Thyroid gland (tissue), 4 donors: ENCODE measurements at places on chromosomes 5 and 9. TPM values are rescaled to one million over a fixed set of nuclear protein-coding genes. Genes with fewer than 3 reads are reported as not detected.

GRCh38 chr9:113005777-113006176 is 6.2 kb downstream of the ZNF883 start:
- H3K27me3 ChIP-seq: no peaks in the 10 kb centered on the region
- no peak overlapping the region for H3K27ac ChIP-seq
- H3K36me3 ChIP-seq: no peaks in the 10 kb centered on the region
- H3K4me1 ChIP-seq: no peaks in the 10 kb centered on the region
- no peak for DNase-seq
- no peak overlapping the region for H3K4me3 ChIP-seq

DNA sequence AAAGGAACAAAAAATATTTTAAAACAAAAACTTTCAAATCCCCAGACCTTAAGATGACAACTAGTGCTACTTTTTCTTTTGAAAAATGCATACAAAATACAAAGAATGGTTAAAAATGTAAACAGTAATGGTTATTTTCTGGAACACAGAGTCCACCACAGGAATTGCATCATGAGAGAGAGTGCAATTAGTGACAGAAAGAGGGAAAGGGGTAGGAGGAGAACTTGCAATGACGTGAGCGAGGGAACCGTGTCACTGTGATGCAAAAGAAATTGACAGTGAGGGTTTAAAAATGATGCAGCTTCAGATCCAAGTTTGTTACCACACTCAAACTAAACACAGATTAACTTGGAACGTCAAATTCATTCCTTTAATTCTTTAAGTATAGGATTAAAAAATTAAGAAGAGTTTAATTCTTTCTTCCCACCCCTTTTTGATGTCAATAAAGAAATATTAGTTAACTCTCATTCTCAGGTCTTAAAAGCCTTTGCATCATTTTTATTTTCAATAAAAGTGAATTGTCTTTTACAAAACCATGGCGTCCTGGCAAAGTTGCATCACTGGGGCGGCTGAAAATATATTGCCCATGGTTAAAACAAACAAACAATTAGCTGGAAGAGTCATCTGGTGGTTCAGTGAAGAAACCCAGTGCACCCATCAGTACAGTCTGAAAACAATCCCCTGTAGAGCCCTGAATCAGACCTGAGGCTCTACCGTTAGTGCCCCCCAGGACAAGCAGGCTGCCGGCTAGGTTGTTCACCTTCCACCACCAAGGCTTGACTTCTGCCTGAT is 39.5 kb downstream of the MACROH2A1 start:
- H3K4me1 ChIP-seq: peaks cover 22% of the 10 kb centered on the region
- H3K4me3 ChIP-seq: no peak overlapping the region
- H3K36me3 ChIP-seq: peaks cover 14% of the 10 kb centered on the region
- DNase-seq: no peak
- no peak overlapping the region for H3K27ac ChIP-seq

CERCAM gene
- total RNA-seq: 29.4 TPM

FOXI1 gene
- total RNA-seq: not detected
